ENCODE measurements at places on chromosomes 5 and 9. TPM values are rescaled to one million over a fixed set of nuclear protein-coding genes. Genes with fewer than 3 reads are reported as not detected.

OR1N2 gene
- 0.38 TPM for total RNA-seq

PNPLA7 gene
- 3.4 TPM for total RNA-seq

GRAMD2B gene
- 10.2 TPM for total RNA-seq

INSL6 gene
- not detected for total RNA-seq

ZCCHC7 gene
- 6.1 TPM for total RNA-seq

MYMK gene
- total RNA-seq = not detected

FST gene
- 1.6 TPM for total RNA-seq

PROB1 gene
- total RNA-seq = 1.8 TPM

IFNA21 gene
- not detected for total RNA-seq

SPINK13 gene
- not detected for total RNA-seq

MOB3B gene
- 6.3 TPM for total RNA-seq

ENTPD2 gene
- 0.47 TPM for total RNA-seq

ZNF879 gene
- 8.0 TPM for total RNA-seq

PAEP gene
- total RNA-seq = not detected

IFNK gene
- total RNA-seq = not detected

GM2A gene
- 114 TPM for total RNA-seq

PITX1 gene
- 625 TPM for total RNA-seq

PDE6A gene
- 3.8 TPM for total RNA-seq

LHX2 gene
- total RNA-seq = not detected

PHF24 gene
- 0.57 TPM for total RNA-seq

CD14 gene
- total RNA-seq = 58.1 TPM

SAXO1 gene
- not detected for total RNA-seq

IRGM gene
- total RNA-seq = 0.95 TPM

TLX3 gene
- not detected for total RNA-seq

TEX48 gene
- not detected for total RNA-seq

ATP6V0E1 gene
- total RNA-seq = 132 TPM

SLC23A1 gene
- 6.4 TPM for total RNA-seq

DDX4 gene
- not detected for total RNA-seq

GHR gene
- 5.5 TPM for total RNA-seq

CDK7 gene
- 21.8 TPM for total RNA-seq

SGCD gene
- 0.26 TPM for total RNA-seq

SLC36A3 gene
- not detected for total RNA-seq

SPINK5 gene
- 810 TPM for total RNA-seq

PCDHB8 gene
- total RNA-seq = not detected

PCDHB15 gene
- 0.09 TPM for total RNA-seq

NR5A1 gene
- total RNA-seq = not detected

PCDHGB5 gene
- 6.3 TPM for total RNA-seq

SLC9A3 gene
- total RNA-seq = 3.5 TPM

PTBP3 gene
- 103 TPM for total RNA-seq

GLRA1 gene
- not detected for total RNA-seq

TAF11L10 gene
- not detected for total RNA-seq

KIF4B gene
- not detected for total RNA-seq

LYRM7 gene
- total RNA-seq = 6.6 TPM

LAMC3 gene
- total RNA-seq = 4.1 TPM

DMGDH gene
- total RNA-seq = 0.64 TPM

SPATA31A3 gene
- not detected for total RNA-seq

DPH7 gene
- total RNA-seq = 32.2 TPM

MCIDAS gene
- total RNA-seq = not detected

MYOZ3 gene
- not detected for total RNA-seq

ADAMTS13 gene
- 0.21 TPM for total RNA-seq

All from esophagus squamous epithelium (tissue), 5 donors.